Upper lobe of left lung (tissue), 6 donors: ENCODE measurements at places on chromosomes 7 and 10. TPM values are rescaled to one million over a fixed set of nuclear protein-coding genes. Genes with fewer than 3 reads are reported as not detected.

Gene CPN1
- not detected for total RNA-seq

Gene PILRA
- total RNA-seq = 47.2 TPM

Gene GNG11
- 24.2 TPM for total RNA-seq

Gene PROSER2
- total RNA-seq = 25.8 TPM

Gene CYP3A4
- not detected for total RNA-seq

Gene SFTPA2
- 13,207 TPM for total RNA-seq

Gene ZNF518A
- total RNA-seq = 4.7 TPM

Gene SSBP1
- total RNA-seq = 67.0 TPM

Gene UBE2D1
- 19.0 TPM for total RNA-seq

Gene AQP1
- 914 TPM for total RNA-seq
